T47D (cell line): ENCODE measurements at places on chromosomes 12 and 14.
A peak's percentile ranks its signal among the peaks of the same experiment; 100 is the strongest.

DNA sequence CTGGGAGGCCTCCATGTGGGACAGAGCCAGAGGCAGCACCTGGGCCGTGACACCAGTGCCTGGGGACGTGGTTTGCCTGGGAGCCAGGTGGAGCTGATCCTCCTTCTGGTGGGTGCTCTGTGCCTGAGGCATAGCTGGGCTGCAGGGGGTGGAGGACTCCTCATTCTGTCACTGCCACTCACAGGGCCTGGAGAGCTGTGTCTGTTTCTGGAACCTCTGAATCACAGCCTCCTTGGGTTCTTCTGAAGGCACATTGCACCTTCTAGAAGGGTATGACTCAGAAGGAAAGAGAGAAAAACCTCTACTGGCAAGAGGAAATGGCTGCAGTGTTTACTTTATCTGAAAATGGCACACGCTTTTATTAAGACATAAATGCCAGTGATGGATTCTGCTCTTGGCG is 659.8 kb downstream of the VRK1 start:
- DNase-seq, result no peak

DNA sequence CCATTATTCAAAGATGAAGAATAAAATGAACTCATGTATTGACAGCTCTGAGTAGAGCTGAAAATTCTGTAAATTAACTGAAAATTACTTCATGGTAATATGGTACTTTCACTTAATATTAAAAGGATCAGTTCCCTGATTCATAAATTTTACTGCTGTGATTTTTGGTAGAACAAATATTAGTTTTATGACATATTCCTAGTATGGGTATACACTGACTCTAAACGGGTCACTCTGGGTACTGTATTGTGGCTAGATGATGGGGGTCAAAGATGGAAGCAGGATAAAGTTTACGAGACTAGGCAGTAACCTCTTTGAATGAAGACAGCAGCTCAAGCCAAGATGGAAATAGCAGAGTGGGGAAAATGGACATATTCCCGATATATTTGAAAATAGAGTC is 135.5 kb downstream of the NUAK1 start:
- DNase-seq, result no peak

DNA sequence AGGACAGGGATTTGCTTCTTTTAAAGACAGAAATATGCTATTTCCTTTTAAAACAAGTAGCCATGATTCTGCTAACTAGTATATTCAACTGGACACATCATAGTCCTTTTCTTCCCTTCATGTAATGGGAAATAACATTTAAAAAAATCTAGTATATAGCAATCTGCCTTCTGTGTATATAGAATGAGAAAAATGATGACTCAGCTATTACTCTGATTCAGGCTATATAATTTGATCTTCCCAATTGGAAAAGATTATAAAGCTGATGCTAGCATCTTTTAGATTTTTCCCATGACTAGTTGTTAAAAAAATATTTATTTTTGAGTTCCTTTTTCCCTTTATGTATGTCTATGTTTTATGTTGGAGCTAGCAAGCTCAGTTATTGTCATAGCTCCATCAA is 86.9 kb downstream of the ACSS3 start:
- DNase-seq, result no peak

DNA sequence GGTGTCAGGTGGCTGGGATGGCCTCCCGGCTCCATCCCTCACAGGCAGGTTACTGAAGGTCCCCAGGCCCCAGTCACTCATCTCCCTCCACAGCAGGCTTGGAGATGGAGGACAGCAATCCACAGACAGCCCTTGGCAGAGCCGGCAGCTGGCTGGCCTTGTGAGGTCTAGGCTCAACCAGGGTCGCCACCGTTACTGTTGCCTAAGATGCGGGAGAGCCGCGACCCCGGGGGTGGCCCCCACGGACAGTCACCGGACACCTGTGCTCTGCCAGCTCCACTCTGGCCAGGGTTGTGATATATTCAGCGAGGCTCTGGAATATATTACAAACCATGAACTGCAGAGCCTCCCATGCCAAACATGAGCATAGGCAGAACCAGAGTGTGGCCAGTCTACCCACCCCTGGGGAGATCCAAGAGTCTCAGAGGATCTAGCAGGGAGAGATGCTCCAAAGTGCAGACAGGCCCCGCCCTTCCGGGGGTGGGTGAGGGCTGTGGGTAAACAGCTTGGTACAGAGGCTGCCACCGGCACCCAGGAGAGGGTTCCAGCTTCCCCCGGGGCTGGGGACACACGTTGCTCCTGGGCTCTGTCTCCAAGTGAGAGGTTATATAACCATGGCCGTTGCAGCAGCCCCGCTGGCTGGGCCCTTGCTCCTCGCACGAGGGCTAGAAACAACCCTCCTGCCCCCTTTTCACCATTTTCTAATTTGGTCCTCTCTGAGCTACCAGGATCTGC is 55.9 kb upstream of the DIO3 start:
- DNase-seq, result no peak

GRCh38 chr12:114213055-114213581 is 192.8 kb downstream of the TBX5 start:
- no peak for DNase-seq

DNA sequence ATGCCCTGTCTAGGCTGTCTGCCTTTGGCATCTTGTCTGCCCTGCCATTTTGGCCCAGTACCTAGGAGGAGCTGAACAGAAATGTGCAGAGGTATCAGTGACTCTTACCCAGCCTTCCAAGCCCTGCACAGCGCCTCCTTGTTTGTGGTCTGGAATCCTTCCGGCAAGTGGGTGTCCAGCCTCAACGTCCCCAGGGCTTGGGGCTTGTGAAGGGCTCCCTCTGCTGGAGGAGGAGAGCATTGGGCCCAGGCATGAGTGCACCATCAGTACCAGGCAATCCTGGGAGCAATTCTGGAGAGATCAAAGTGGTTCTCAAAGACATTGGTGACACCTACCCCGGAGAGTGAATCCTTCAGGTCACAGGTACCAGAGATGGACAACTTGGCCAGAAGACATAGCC is 2.4 kb upstream of the TCL1B start:
- DNase-seq, result peak; percentile 69

DNA sequence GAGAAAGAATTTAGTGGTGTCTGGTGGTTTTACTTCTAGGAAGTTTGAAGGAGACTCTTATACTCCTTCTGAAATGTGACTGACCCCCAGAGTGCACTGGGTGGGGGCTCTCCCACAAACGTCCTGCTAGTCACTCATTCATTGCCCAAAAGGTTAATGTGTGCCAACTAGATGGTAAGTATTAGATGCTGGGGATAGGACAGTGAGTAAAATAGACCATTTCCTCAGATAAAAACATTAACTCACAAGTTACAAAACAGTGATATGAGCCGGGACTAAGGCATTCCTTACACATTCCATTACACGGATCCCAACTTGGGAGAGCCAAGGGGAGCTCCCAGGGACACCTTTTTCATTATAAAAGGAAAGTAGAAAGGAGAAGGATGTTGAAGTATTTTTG is 185.1 kb downstream of the ATXN7L3B start:
- DNase-seq, result no peak

GRCh38 chr14:75120541-75121291 is 6.1 kb downstream of the NEK9 start:
- DNase-seq, result no peak

DNA sequence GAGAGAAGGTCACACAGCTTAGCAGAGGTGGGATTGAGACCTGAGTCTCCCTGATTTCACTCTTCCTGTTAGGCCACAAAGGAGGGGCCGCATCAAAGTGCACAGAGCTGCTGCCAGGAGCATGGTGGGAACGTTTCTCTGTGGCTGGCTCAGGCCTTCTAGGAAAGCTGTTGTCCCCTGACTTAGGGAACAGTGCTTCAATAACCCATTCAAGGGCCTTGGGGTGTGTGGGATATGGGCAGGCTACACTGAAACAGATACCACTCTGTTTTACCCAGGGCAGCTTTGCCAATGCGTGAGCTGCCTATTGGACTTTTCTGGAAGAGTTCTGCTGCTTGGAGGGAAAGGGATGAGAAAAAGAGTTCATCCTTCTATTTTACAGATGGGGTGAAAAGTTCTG is 110.0 kb downstream of the ADCK1 start:
- no peak for DNase-seq

- DNase-seq, result no peak
These were observed 172.9 kb downstream of the CACNA1C start for GRCh38 chr12:2225696-2226095.

DNA sequence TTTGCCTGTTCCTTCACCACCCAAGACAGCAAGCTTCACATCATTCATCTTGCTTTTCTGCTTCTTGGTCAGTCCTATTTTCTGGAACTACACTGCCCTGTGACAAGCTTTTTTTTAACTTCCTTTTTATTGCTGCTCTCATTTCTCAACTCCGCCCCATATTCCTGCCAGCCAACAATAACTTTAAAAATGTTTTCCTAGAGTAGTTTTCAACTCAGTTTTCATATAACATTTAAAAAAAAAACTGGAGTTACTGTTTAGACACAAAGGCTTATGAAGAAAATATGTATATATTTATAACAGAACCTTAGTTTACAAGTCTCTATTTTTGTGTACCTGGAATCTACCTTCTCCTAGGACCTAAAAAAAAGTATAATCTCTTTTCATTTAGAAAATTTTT is at the start of gene RERGL:
Gene RERGL (minus strand): TSS at position 101 of the 400 bp plus-strand sequence. CDS start 53 bp downstream, at position 48.
- DNase-seq, result no peak

DNA sequence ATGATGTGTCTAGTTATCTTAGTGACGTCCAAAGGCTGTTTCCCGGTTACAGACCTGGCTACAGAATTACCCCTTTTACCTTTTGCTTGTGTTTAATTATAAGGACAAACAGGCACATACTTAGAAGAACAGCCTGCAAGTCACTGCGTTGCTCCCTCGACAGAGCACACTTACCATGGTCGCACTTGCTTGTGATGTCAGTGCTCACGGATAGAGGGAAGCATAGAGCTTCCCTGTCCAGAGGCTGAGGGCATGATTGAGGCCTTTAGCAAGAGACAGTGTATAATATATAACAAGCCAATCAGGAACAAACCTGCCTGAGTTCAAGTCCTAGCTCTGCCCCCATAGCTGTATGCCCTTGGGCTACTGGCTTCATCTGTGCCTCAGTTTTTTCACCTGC is 73.2 kb upstream of the SCN8A start:
- no peak for DNase-seq

DNA sequence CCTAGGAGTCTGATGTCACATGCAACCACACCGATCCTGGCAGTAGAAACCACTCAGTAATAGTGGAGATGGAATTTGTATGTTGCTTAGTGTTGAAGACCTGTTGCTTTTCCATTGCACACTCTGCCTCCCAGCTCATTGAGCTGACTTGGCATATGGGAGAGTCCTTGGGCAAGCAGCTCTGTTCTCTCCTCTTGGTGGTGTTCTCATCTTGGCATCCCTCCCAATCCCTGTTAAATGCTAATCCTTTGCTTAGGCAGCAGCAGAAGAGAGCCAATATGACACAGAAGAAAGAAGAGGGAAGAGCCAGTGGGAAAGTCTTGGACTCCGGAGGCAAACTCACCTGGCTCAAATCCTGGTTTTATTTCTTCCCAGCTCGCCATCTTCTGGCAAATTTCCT is 178.0 kb upstream of the CAND1 start:
- peak; percentile 13 for DNase-seq

- no peak for DNase-seq
These were observed 38.1 kb downstream of the KLRG1 start for GRCh38 chr12:9027161-9028059.

- DNase-seq, result no peak
These were observed 83.0 kb upstream of the ZDHHC17 start for GRCh38 chr12:76680940-76681339.

DNA sequence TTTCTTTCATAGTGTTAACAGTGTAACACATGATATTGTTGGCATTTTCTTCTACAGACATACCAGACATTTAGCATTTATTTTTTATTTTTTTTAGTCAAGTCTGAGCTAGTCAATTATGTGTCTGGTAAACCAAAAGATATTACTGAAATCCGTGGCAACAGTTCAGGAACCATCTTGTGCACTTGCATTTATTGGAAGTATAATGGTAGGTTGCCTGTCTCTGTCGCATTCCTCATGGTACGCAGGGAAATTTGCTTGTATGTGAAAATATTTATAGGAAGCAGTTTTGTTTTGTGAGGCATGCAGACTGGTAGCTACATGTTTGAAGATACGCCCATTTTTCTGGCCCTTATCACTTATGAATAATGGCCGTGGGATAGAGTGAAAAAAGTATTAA is 186.1 kb upstream of the SLC38A2 start:
- no peak for DNase-seq

- no peak for DNase-seq
These were observed 574 bp downstream of the GLRX5 start for GRCh38 chr14:95535226-95536021.

DNA sequence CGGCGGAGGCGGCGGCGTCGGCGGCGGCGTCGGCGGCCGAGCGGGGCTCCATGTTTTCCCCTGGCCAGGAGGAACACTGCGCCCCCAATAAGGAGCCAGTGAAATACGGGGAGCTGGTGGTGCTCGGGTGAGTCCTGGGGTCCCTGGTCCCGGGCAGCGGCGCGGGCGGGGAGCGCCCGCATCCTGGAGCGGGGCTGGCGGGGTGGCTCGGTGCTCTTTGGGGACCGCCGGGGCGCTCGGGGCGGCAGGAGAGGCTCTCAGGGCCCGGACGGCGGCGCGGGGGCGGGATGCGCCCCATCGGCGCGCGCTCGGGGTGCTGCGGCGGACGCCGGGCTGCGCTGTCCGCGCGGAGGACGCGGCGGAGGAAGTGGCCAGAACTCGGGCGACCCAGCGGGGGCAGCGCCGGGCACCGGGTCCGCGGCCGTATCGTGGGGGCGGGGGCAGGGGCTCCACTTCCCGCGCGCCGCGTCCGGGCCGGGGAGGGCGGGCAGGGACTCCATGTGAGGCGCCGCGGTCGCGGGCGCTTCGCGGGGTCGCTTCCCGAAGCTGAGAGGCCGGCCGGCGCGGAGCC is 485 bp downstream of the PELI2 start:
- DNase-seq, result no peak

DNA sequence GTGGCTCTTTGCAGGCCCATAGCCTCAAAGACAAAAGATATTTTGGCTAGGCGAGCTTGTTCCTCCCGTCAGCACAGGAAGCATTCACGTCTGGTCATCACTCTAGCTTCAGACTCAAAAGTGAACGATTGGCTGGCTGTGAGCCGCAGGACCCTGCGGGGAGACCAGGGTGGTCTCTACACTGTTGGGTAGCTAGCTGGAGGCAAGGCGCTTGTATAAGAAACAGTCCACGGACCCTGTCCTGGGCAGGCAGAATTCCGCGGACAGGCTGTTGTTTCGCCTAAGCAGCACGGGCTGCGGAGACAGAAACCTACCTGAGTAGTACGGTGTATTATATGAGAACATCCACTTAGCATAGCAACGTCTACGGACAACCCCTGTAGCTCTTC is 29.6 kb downstream of the WBP11 start:
- DNase-seq, result no peak

GRCh38 chr12:75482646-75483045 is 2.1 kb downstream of the GLIPR1 start:
- DNase-seq, result no peak

DNA sequence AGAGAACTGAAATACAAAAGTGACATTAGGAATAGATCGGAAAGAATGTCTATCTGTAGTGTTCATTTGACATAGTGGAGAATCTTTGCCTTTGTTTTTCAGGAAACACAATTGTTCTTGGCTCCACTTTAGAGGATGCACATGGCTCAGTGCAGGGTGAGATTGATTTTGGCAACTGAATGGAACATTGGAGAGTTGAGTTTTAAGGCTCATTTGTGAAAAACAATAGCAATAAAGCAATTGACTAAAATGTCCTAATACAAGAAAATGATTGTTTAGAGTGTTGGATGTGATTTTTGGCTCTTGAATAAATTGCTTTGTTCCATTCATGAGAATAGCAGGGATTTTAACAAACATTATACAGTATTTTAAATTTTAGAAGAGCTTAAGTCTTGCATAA is 116.4 kb downstream of the SLC38A1 start:
- DNase-seq, result no peak

GRCh38 chr12:88782351-88782750 is 202.1 kb upstream of the KITLG start:
- DNase-seq, result no peak

GRCh38 chr14:55553791-55554190 is 26.2 kb upstream of the KTN1 start:
- DNase-seq, result no peak
